Stimulated activated CD4-positive, alpha-beta T cell treated with anti-CD3 and anti-CD28 coated beads, TNF-alpha, amount 100 ng/mL, for 1 hour (primary cell): ENCODE measurements at places on chromosomes 16 and 17.

- DNase-seq, result no peak
Measured at GRCh38 chr16:10743227-10743609, 424 bp upstream of the NUBP1 start.

DNA sequence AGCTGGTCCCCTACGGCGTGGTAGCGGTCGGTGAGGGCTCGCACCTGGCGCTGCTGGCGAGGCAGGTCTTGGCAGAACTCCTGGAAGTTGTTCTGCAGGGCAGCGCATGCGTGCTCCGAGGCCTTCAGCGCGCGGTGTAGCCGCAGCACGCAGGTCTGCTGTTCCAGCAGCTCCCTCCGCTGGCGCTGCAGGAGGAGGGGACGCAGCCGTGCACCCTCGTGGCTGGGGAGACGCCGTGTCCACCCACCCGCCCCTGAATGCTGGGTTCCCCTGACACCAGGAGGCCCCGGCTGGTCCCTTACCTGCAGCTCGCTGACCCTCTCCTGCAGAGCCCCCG, 12.2 kb downstream of the EVPL start:
- no peak for DNase-seq

DNA sequence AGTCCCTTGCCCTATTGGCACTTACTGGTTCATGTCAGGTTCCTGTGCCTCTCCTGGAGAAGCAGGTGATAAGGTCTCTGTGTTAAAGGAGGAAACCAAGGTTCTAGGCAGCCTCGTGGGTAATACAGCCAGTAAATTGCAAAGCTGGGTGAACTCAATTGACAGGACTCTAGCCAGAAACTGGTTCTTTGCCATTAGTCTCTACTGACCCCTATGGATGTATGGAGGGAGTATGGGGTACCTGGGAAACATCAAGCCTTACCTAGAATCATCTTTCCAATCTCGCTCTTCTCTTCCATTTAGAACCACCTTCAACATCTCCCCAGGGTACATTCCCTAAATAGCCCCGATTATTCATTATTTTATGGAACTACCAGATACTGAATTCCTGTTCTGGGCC, 169.3 kb downstream of the CDH13 start:
- no peak for DNase-seq

DNA sequence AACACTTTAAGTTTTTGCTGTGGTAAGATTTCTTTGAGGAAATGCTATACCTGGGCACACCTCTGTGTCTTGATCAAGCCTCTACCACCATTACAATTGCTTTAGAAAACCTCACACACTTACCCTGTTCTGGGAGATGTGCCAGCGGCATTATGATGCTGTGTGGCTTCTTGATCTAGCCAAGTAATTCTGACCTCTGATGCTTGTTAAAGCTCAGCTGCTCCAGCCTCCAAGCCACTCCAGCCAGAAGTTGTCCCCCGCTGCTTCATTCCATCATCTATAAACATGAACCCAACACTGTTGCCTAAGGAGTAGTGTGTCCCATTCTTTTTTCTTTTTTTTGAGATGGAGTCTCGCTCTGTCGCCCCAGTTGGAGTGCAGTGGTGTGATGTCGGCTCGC, 60.1 kb downstream of the CYLD start:
- DNase-seq, result no peak

DNA sequence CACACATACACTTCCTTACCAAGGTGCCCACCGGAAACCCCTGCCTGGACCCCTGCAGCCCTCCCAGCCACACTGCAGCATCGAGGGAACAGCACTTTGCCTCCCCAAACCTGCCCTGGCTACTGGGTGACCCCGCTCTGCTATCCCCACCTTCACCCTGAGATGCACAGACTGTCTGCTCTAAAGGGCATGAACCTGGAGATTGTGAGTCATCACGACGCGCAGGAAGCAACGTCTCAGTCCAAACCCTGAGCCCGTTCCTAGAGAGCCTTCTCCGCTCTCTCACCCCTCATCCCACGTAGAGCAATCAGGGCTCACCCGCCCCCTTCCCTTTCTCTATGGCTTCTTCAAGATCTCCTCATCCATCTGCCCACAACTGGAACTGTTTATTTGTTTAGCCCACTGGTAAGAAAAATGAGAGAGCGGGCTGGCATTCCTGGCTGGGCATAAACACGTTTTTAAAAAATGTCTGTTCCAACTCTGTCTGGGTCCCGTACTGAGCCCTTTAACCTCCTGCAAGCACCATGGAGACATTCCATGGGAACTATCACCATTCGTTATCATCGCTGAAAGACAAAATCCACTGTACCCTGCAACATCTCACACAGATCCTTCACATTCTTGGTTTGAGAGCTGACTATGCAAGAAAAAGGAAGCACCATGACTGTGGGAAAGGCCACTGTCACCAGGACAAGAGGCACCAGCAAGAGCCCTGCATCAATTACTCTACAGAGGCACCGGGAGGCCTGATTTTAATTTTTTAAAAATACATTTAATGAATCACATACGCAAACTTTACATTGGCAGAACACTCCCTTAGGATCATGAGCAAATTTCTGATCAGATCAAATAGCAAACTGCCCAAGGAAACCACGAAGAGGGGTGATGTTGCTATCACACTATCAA, 28.2 kb downstream of the ZFHX3 start:
- DNase-seq, result no peak

- no peak for DNase-seq
Measured at GRCh38 chr17:18129041-18129502, 20.5 kb downstream of the MYO15A start.
